ENCODE measurements at places on chromosomes 6 and 20. TPM values are rescaled to one million over a fixed set of nuclear protein-coding genes. Genes with fewer than 3 reads are reported as not detected.

The FAM83C gene
- not detected for total RNA-seq

The GSTA2 gene
- total RNA-seq, result not detected

The LRRC73 gene
- total RNA-seq, result 2.1 TPM

The ARMH2 gene
- not detected for total RNA-seq

The SOX12 gene
- 1.5 TPM for total RNA-seq

The SMPDL3A gene
- 6.0 TPM for total RNA-seq

The VSX1 gene
- not detected for total RNA-seq

The TULP4 gene
- total RNA-seq, result 69.4 TPM

The MOG gene
- not detected for total RNA-seq

The CST7 gene
- not detected for total RNA-seq

The ADGB gene
- total RNA-seq, result not detected

The PXMP4 gene
- 0.74 TPM for total RNA-seq
